ENCODE measurements at places on chromosomes 1 and 21.

- DNase-seq, result no peak
These were observed 504.1 kb upstream of the ADGRL2 start for GRCh38 chr1:81296601-81297000.

DNA sequence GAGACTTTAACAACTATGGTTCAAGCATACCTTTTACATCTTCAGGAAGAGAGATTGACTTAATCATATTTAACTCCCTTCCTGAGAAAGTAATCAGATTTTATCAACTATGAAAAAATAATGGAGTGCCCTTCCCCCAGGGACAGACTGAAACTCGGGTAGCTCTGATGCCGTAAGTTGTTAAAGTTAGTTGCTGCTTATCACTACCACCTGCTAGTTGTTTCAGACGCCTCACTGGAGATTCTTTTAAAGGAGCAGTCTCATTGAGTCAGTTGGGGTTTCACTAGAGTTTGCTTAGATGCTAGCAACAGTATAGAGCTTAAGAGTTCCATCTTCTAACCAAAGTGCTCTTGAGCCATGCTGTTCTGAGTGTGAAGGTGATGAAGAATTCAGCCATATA lies 17.0 kb upstream of the TRAF5 start:
- DNase-seq, result no peak

DNA sequence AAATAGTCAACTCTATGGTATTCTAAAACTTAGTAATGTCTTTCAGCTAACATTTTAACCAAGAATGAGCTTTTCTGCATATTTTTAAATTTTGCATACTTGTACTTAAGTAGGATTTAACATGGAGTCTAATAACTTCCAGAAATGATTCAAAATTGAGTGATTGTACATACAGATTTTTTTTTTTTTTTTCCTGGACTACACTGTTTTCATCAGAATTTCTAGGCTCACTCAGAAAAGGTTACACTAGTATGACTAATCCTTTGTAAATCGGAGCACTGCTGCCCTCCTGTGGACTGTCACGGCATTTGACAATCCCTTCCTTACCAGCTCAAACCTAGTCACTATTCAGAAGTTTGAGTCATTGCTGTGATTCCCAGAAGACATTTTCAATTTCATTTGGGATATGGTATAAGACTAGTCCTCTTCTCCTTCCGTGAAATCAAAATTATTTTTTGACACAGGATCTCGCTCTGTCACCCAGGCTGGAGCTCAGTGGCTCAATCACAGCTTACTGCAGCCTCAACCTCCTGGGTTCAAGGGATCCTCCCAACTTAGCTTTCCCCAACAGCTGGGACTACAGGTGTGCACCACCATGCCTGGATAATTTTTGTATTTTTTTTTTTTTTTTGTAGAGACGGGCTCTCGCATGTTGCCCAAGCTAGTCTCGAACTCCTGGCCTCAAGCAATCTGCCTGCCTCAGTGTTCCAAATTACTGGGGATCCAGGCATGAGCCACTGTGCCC lies 45.5 kb downstream of the CD46 start:
- DNase-seq, result peak; percentile 76

GRCh38 chr1:212452323-212453155 lies 19.8 kb downstream of the NENF start:
- no peak for DNase-seq

DNA sequence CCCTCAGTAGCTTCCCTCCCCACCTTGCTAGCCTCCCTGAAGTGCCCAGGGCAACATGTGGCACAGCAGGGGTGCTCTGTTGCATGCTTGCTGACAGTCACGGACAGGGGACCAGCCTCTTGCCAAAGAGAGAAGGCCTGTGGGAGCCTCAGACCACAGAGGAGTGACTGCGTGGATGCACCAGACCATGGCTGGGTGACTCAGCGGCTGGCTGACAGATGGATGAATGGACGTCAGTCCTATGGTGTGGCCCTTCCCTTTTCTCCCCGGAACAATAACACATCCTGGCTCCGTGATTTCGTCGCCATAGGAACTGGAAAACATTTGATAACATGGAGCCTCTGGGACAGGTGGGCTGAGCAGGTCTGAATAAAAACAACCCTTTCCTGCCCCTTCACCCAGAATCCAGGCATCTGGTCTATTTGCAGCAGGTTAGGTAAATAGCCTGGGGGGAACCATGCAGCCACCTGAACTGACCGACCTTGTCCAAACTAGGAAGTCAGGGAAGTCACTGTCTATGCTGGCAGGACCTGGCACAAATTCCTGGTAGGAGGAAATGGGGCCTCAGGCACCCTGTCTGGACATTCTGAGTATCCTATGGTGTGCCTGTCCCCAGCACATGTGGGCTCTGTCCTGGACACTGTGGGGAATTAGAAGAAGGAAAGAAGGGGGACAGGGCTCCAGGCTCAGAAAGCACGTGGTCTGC lies 53.3 kb downstream of the NENF start:
- peak; percentile 100 for DNase-seq

DNA sequence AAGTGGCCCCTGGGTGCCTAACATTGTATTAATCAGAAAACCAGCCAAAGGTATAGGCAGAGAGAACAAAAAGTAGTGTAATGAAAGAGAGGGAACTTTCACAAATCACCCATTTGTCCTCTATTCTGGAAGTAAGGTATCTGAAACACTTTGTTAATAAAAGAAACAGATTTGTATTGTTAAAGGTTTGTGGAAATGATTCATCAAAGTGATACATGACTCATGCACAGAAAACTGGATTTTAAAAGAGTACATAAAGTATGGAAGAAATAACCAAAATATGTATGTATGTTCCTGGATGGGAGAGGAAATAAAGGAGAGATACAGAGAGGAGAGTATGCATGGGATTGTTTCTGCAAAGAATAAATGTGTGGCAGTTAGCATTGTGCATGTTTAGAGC lies 126.8 kb downstream of the RGS21 start:
- no peak for DNase-seq

DNA sequence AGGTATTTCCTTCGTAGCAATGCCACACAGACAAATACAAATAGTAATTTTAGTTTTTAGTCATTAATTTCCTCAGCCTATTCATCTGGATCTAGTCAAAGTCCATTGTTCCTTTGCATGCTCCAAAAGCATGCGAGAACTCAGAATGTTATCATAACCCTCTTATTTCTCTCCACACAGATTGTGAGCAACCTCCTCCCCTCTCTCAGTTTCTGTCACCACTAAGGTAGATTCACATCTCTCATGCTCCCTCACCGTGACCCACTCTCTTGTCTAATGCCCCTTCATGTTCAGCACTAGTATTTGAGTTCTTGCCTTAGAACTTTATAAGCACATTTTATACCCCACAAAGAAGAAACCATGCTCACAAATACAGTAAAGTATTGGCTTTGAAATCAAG lies 582.4 kb downstream of the PLA2G4A start:
- DNase-seq, result no peak

- DNase-seq, result peak; percentile 67
These were observed 155.4 kb downstream of the CLEC20A start for GRCh38 chr1:178341261-178341956.

DNA sequence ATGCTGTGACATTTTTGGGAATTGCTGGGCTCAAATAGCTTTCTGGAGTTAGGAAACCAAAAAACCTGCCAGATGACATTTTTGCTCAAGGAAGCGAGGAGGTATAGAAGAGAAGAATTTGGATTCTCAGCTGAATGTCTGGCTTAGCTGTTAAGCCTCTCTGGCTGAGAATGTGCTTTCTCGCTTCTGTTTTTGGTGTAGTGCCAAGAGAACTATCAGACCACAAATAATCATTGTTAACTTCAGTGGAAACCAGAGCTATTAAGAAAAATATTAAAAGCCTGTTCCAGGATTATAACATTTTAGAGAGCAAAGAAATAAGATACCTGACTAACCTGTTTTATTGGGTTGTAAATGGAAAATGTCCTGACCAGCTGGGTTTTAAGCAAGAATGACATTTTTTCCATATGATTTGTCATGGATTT lies 39.5 kb upstream of the DIPK1A start:
- DNase-seq, result no peak

- DNase-seq, result no peak
These were observed 6.8 kb upstream of the HAX1 start for GRCh38 chr1:154265586-154265985.

Measured in RCC 7860 (cell line).